ENCODE measurements at places on chromosomes 4 and X.

- no peak for DNase-seq
Observed at GRCh38 chr4:38924353-38924752, 56.7 kb downstream of the FAM114A1 start.

- peak; percentile 4 for DNase-seq
Observed at GRCh38 chrX:94961730-94962129, 1287.7 kb downstream of the FAM133A start.

GRCh38 chr4:10639100-10639499 lies 45.5 kb downstream of the CLNK start:
- no peak for DNase-seq

DNA sequence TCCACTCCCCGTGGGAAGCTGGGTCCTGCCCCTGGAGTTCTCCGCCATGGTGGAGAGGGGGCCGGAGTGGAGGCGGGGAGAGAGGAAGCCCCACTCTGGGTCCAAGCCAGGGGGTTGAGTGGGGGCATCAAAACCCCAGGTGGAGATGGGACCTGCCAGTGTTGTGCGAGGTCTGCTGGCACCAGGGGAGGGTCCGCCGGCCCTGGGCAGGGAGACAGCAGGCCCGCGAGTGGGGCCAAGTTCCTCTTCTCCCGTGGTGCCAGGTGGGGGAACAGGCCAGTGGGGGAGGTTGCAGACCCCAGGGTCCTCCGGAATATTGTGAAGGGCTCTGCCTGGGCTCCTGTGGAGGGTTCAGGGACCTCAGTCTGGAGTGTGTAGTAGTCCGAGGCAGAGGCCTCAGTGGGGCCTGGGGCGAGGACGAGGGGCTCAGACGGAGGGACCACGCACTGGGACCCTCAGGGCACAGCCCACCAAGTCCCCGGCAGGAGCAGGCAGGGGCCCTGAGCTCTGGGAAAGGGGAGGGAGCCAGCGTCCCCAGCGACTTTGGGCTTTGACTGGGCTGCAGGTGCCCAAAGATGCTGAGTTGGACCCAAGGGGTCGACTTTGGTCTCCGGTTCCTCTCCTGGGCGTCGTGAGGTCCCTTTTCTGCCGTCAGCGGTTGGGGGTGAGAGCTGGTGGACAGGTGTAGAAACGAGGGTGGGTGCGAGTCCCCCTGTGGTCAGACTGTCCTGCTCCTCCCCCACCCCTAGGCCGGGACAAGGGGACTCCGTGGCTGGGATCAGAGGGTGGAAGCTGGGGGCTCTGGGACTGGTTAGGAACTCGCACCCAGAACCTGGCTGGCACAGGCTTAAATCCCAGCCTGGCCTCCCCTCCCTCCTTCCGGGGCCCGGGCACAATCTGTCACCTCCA lies 43.8 kb upstream of the NKX1-1 start:
- no peak for DNase-seq

GRCh38 chrX:110162131-110162530 lies 155.8 kb downstream of the AMMECR1 start:
- no peak for DNase-seq

GRCh38 chr4:153758688-153759406 lies 977 bp downstream of the RNF175 start:
- no peak for DNase-seq

DNA sequence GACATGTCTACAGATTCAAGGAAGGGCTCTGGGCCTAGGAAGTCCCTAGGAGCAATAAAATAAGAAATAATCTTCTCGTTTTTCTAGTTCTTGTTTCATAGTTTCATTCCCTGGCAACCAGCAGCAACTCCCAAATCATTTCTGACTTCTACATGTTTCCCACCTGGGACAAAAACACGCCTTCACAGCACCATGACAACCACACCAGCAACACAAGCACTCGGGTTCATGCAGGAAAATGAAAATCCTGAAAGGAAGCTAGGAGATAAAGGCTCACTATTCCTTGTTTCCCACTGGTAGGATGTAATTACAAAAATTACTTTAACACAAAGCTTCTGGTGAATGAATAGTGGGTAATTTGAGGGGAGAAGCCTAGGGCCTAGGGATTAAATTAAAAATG lies 158.9 kb downstream of the ADAMTS3 start:
- no peak for DNase-seq

- no peak for DNase-seq
Observed at GRCh38 chr4:88675543-88675942, 22.1 kb downstream of the NAP1L5 start.

- DNase-seq, result no peak
Observed at GRCh38 chr4:10456595-10457254, 501 bp downstream of the ZNF518B start.

DNA sequence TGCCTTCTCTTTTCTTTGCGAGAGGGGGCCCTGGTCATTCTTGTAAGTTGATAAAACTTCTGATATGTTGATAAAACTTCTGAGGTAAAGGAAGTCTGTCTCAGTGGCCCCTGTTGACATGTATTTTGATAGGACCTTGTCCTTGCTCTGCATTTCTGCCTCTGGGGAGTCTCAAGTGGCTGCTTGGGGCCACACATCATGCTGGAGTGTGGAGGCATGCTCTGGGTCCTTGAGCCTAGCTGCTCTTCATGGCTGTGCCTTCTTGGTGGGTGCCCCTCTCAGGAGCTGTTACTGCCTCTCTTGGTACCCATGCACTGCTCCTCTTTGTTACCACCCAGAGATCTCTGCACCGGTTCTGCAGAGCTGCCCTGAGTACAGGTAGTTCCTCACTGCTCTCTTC lies 14.2 kb downstream of the NSD2 start:
- DNase-seq, result no peak

- DNase-seq, result no peak
Observed at GRCh38 chr4:18847249-18847890, 825.8 kb upstream of the LCORL start.

- DNase-seq, result no peak
Observed at GRCh38 chrX:71909956-71910355, 689 bp upstream of the NHSL2 start.

- DNase-seq, result no peak
Observed at GRCh38 chr4:129144755-129145206, 48.8 kb downstream of the C4orf33 start.

DNA sequence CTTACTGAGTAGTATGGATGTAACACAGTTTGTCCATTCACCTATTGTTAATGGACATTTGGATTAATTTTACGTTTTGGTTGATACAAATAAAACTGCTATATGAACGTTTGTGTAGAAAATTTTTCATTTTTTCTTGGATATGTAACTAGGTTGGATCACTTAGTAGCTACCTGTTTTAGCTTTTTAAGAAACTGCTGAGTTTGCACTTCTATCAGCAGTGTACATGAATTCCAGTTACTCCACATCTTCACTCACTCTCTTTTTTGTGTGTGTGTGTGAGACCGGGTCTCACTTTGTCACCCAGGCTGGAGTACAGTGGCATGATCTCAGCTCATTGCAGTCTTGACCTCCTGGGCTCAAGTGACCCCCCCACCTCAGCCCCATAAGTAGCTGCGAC lies 15.4 kb downstream of the LARP1B start:
- no peak for DNase-seq

DNA sequence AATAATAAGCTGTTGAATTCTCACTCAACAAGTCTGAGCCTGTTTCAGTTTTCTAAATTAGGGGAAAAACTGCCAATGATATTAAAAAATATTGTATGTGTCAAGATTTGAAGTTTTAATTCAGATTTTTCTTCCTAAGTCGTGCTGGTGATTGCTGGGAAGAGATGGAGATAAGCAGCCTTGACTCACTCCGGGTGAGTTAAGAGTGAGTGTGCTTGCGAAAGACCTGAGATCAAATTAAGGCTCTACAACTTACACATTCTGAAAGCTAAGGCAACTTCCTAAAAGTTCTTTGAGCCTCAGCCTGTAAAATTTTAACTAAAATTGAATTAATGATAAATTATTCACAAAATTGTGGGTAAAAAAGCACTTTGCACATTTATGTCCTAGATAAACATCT lies 1441.2 kb downstream of the PCDH7 start:
- no peak for DNase-seq

GRCh38 chr4:160141206-160141605 lies 1038.3 kb downstream of the RAPGEF2 start:
- DNase-seq, result no peak

- no peak for DNase-seq
Observed at GRCh38 chr4:151403656-151404055, 5.3 kb upstream of the FHIP1A start.

DNA sequence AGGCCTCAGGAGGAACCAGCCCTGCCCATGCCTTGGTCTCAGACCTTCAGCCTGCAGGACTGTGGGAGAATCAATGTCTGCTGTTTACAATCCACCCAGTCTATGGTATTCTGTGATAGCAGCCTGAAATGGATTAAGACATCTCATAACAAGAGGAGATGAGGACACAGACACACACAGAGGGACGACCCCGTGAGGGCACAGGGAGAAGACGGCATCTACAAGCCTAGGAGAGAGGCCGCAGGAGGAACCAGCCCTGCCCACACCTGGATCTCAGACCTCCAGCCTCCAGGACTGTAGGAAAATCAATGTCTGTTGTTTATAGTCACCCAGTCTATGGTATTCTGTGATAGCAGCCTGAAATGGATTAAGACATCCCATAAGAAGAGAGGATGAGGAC lies 3.3 kb downstream of the SLC25A6 start:
- DNase-seq, result no peak
